ENCODE measurements at places on chromosomes 4 and X.

DNA sequence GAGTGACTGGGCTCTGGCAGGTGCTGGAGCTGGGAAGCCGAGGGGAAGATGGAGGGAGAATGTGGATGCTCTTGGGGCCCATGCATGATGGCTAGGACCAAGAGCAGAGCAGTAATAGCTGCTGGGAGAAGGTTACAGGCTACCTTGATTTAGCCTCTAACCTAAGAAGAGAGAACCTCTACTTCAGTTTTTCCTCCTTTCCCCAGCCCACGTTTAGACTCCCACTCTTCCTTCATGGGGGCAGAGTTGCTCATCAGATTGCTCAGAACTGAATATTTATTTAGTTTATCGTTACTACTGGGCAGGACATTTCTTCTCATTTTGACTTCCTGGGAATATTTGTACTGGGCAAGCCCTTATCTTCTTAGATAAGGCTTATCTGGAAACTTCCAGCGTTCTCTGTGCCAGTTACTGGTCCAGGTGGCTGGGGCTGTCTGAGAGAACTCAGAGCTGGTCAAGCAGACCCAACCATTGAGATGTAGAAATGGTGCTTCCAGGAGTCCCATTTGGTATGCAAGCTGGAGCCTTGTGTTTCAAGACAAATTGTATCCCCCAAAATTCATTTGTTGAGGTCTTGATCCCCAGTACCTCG lies 442.9 kb upstream of the BOD1L1 start:
- DNase-seq, result no peak

DNA sequence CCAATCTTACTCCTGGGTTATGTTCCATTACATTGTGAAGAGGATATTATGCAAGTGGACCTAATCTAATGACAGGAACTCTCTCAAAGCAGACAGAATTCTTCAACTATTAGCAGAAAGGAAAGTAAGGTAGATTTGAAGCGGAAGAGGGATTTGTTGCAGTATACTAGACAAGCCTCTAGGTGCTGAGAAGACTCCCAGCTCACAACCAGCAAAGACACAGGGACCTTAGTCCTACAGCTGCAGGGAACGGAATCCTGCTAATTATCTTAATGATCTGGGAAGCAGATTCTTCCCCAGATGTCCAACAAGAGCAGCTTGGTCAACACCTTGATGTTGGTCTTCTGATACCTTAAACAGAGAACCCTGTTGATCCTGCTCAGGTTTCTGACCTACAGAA lies 73.6 kb downstream of the STK32B start:
- no peak for DNase-seq

DNA sequence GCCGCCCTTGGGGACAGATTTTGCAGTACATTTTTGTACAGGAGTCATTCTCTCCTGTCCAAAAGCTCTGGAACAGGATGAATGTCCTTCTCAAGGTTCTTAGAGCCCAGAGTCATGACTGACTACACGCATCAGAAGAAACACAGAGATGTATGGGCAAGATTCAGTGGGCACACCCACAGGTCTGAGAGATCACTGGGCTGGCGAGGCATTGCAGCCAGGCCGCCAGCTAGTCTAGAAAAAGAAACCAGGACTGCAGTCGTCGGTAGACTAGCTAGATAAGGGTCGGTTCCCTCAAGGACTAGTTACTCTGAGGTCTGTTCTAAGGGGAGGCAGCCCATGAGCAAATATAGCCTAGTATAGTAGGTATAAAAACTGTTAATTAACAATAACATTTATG lies 19.8 kb downstream of the GBA3 start:
- peak; percentile 17 for DNase-seq

DNA sequence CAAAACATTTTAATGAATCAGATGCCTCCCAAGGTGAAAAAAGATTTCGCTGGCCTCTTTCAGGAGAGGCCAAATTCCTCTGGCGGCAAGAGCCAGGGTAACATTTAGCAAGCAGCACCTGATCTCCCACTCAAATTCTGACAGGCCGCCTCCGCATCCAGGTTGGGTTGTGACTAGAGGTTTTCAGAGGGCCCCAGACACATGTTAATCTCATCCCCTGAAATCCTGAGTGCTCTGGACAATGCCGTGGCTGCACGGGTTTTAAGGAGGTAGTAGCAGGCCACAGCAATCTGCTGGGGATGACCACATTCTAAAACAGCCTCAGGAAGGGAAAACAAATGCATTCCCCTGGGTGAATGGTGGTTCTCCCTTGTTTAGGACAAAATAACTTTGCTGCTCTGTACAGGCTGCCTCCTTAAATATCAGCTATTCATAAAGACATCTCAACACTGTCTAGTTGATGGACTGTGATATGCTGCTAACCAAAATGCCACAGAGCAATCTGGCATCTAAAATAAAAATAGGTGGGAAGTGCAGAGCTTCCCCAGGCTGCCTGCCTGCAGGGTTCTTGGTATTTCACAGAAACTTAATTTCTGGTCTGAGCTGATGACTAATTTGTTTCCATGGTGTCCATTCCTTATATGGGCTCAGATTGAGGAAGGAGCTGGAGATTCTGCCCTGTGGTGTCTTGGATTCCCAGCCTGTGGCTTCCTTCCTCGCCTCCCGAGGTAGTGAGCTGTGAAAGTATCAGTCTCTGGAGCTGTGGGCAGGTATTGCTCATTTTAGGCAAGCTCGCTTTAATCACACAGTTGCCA lies 202.0 kb downstream of the DCLK2 start:
- DNase-seq, result peak; percentile 92

GRCh38 chrX:147912093-147912801 lies 528 bp downstream of the FMR1 start:
- peak; percentile 39 for DNase-seq

- DNase-seq, result no peak
These were observed 62.9 kb downstream of the IQCM start for GRCh38 chr4:149752729-149753128.

DNA sequence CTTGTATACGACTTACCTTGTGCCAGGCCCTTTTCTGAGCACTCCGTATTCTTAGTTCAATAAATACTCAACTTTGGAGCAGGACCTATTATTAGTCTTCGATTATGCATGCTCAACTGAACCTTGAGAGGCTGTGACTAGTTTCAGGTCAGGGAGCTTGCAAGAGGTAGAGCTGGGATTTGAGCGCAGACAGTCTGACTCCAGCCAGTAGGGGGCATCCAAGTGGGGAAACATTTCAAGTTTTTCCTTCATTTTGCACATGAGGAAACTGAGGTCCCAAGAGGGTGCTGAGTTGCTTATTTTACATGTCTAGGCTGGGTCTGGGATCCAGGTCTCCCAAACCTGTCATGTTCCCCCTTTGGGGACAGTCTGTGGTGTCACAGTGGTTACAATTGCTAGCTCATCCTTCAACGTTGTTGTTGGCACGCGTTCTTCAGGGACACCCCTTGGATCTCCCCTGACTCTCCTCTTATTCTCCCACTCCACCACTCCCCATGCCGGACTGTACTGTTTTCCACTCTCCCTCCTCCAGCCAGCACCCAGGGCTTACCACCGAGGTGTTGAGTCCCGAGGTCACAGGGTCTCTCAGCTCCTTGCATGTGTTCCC lies 6.7 kb upstream of the PRICKLE3 start:
- DNase-seq, result no peak

GRCh38 chr4:620201-620600 lies 5.2 kb upstream of the PDE6B start:
- no peak for DNase-seq

DNA sequence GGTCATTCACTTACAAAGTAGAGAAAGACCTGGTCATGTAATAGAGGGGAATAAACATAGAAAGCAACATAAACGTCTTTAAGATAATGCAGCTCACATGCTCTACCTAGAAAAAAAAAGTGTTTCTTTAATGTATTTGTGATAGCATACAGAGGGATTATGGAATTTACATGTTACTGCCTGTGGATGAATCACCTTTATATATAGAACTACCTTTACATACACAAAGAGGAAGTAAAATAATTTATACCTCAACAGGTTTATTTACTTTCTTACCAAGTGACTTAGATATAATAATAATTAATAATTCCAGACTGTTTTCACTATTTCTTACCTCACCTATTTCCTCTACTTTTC lies 81.5 kb downstream of the PPP3CA start:
- DNase-seq, result no peak

GRCh38 chr4:1711571-1712215 lies 426 bp downstream of the SLBP start:
- DNase-seq, result no peak

DNA sequence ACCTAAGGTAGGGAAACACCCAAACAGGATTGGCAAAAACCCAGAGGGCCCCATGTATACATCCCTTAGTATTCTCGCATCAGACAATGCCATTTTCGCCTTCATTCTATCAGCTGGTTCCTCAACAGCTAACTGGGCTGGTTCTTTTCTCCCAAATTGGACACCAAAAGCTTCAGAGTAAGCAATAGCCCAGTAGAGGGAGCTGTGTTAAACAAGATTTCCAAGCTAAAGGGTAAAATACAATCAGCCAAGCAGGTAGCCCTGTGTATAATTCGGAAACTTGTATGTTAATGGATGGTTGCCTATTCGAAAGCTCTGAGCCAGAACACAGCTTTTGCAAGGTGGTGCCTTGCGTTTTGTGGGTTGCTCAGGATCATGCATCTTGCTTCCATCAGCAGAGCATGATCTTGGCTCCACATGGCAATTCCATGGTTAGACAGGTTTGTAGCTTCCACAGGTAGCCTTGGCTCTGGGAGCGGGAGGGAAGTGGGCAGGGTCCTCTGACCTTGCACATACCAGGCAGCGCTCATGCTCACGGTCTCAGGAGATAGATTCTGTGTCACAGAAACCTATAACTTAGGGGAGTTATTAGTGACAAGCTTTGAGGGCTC lies 115.2 kb upstream of the LNX1 start:
- DNase-seq, result peak; percentile 45

DNA sequence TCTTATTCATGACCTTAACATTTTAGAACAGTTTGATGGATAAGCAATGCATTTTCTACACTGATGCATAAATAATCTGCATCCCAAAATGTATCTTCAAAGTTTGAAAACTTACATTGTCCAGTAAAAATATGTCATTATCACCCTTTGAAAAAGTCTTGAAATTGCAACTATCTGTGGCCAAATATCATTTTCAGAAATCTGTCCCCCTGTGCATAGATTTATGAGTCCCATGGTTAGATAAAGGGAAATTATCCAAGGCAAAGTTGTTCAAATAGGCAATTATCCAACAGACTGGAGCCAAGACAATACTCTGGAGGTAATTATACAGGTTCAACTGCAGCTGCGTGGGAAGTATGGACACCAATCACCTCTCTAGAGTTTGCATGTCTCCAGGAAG lies 182.5 kb upstream of the INTU start:
- no peak for DNase-seq

DNA sequence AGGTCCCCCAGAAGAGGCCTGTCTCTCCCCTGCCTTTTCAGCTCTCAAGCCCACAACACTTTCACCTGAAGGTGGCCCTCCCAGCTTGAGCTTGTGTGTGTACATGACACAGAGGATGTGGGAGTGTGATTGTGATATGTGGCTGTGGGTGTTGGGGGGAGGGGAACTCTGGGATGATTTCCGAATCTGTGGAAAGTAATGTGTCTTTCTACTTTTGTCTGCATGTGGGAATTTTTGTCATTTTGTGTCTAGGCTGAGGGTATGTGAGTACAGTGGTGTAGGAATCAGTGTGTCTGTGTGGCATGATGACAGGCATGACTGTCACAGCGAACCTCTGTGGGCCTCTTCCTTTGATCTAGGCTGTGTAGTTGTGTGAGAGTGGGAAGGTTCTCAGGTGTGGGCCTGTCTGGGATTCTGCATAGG lies 6.4 kb downstream of the SYP start:
- DNase-seq, result no peak

- peak; percentile 71 for DNase-seq
These were observed 120.2 kb upstream of the GK2 start for GRCh38 chr4:79528241-79528706.

- DNase-seq, result peak; percentile 37
These were observed 527.4 kb downstream of the C4orf33 start for GRCh38 chr4:129623233-129623875.

DNA sequence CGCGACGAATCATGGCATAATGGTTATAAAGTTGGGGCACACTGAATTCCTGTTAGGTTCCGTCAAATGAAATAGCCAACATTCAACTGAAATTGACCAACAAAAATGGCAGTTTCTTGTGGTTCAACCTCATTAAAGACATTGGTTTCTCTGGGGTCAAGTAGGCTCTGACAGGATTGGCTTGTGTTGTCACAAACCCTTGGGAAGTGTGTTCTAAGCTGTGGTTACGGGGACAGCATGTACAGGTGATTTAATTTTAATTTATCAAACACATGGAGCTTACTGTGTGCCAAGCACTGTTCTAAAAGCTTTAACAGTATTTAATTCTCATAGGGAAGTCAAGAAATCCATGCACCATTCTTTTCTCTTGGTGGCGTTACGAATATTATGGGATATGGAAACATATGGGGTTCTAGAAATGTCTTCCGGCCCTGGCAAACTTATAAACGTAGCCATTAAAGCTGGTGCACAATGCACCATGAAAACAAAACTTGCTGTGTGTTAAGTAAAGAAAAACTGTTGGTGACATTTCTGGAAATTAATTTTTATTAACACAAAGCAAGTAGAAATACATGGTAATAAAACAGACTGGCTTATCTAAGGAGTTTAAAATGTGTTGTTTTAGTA lies 891 bp downstream of the XK start:
- no peak for DNase-seq

DNA sequence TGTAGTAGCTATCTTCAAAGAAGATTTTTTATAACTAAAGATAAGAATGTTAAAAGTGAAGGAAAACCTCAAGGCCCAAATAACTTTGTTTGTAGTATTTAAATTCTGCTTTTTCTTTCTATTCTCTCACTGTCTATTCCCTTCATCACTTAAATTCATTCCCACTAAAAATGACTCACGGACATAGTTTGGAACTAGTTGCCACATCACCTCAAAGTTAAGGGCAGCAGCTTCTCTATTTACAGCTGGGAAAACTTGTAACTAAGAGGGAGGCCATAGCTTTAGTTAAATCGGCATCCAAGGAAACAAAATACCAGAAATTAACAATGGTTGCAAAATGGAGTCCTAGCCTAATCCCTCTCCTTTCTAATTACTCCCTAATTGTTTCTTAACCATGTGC lies 325.4 kb upstream of the MAGEB2 start:
- no peak for DNase-seq

DNA sequence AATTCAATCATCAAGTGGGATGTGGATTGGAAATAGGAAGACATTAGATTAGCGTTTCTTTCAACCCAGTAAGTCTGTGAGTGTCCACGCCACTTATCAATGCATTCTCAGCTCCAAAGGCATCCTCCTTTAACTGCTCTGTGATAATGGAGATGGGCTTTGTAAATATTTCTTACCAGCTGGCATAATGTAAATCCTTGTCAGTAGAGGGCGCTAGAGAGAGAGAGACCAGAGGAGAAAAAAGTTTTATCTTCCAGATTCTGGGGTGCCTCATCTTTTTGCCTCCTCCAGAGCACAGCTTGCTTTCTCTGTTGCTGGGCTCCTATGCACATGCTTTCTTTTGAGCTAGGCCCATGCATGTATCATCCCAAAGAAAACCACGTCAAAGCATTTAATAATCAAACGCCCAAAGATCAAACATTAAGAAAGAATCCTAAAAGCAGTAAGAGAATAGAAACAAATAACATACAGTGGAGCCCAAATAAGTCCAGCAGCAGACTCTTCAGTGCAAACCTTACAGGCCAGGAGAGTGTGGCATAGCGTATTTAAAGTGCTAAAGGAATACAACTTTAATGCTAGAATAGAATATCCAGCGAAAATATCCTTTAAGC lies 9.6 kb upstream of the MTMR1 start:
- DNase-seq, result peak; percentile 23

Data from HT1080 (cell line).